Colonic mucosa (tissue), 4 donors: ENCODE measurements at places on chromosomes 1 and 21. TPM values are rescaled to one million over a fixed set of nuclear protein-coding genes. Genes with fewer than 3 reads are reported as not detected.

LCA5L gene
- 0.64 TPM for total RNA-seq

TGFBR3 gene
- total RNA-seq: 16.0 TPM

JAM2 gene
- 3.7 TPM for total RNA-seq

PGLYRP3 gene
- not detected for total RNA-seq

OXCT2 gene
- 0.77 TPM for total RNA-seq

PTPN22 gene
- 3.7 TPM for total RNA-seq

ANKRD45 gene
- 0.96 TPM for total RNA-seq

DCST1 gene
- not detected for total RNA-seq

SELL gene
- 1.5 TPM for total RNA-seq

TGFB2 gene
- total RNA-seq: 4.6 TPM

HRNR gene
- not detected for total RNA-seq

IVL gene
- total RNA-seq: not detected

TMPRSS2 gene
- total RNA-seq: 408 TPM

ZNF692 gene
- total RNA-seq: 46.9 TPM

PLEKHA6 gene
- total RNA-seq: 165 TPM

CSTB gene
- total RNA-seq: 67.5 TPM

FLAD1 gene
- 46.1 TPM for total RNA-seq

APOBEC4 gene
- not detected for total RNA-seq

GPR37L1 gene
- total RNA-seq: 3.1 TPM

SLC1A7 gene
- total RNA-seq: 1.1 TPM

CASZ1 gene
- total RNA-seq: 45.0 TPM
